ENCODE measurements at places on chromosomes 2 and 18.

DNA sequence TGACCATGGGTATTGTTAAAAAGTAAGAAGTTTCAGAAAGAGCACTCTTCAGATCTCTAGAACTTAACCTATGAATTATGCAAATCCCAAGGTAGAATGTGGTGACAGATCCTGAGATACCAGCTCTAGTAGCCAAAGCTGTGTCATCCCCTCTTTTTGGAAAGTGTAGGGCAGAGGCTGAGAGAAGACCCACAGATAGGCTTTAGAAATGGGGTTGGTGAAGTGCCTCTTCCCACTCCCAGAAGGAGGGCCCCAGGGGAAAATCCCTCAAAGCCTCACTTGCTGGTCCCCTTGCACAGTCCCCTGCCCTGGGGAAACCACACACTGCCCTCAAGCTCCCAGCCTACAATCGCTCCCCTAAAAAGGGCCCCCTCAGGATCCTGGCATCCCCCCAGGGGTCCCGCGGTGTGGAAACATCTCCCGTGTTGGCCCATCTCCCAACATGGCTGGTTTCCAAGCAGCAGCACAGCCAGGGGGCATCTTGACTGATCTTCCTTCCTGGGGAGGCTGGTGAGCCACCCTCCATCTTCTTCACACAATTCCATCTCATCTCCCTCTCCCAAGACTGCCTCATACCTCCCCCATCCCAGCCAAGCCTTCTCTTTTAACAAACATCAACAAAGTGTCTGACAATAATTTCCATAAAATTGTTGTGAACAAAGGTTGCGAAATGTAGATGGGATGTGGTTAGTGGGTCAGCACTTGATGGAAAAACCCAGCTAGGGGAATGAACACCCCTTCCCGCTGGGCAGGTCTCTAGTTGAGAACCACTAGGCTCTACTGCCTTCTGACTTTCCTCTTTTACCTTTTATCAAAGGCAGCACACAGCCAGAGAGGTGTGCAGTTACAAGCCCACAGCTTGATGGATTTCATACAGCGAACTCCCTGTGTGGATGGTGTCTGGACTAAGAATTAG is 25.1 kb downstream of the MAL start:
- no peak for DNase-seq

GRCh38 chr2:116935097-116935814 is 879.2 kb upstream of the DDX18 start:
- DNase-seq = no peak

- DNase-seq = no peak
These were observed 29.5 kb downstream of the RASGRP3 start for GRCh38 chr2:33505966-33506365.

- no peak for DNase-seq
These were observed 448.4 kb upstream of the GCFC2 start for GRCh38 chr2:76159042-76159648.

DNA sequence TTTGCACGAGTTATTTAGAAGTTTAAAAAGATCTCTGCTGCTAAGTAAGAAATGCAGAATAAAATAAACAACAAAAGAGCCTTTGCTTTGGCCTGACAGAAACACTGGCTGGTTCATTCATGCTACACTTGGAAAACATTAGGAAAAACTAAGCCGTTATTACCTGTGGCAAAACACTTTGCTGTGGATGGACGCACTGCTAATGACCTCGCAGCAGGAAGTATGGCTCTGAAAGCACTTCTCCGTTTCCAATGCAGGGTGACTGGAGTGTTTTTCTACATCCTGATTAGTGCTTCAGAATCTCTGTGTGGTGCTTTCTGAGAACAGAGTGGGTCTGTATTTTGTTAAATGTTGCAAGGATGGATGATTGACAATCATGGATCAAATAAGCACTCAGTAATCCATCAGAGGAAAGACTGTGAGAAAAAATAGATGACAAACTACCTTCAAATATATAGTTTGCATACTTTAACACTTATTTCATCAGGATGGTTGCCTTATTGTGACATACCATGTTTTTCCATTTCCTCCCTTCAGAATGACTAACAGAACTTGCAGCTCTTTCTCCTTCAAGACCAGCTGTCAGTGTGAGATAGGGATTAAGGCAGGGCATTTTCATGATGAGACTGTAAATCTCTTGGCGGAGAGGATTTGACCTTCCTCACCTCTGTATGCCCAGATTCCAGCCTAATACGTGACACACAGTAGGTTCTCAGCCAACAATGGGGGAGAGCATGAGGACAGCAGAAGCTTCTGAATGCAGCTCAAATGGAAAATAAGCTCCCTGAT is 38.0 kb downstream of the LINC00305 start:
- DNase-seq = no peak

- DNase-seq = no peak
These were observed 482.6 kb downstream of the PIK3C3 start for GRCh38 chr18:42437646-42438045.

DNA sequence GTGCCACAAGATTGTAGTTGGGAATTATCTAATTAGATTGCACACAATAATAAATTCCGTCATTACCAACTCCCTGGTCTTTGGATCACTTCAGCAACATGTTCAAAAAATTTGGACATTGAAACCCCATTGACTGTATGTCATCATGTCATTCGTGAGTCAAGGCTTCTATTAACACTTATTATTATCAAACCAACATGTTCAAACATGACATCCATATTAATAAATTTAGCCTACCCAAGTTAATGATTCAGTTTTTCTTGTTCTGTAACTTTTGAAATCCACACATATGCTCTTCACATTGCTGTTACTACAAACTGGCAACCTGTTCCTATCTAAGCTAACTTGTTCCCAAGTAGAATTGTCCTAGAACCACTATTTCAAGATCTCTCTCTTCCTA is 1142.7 kb upstream of the SLC39A10 start:
- DNase-seq = no peak

GRCh38 chr18:35653392-35654135 is 72.0 kb downstream of the GALNT1 start:
- DNase-seq = no peak

GRCh38 chr2:190121971-190122370 is 59.4 kb upstream of the MSTN start:
- DNase-seq = no peak

DNA sequence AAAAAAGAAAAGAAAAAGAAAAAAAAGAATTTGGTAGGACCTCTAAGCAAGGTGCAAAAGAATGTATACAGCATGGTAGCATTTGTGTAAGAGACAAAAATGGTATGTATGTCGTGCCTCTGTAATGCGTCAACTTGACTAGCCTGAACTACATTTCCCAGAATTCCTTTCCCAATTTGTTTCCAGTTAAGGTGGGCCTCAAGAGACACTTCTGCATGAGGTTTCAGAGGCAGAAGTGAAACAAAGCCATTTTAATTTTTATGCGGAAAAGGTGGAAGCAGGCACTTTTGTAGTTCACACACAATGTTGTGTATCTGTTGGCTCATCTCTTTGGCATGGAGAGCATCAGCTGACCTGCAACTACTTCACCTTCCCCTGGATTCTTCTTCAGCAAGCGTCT is 56.5 kb upstream of the PAPOLG start:
- no peak for DNase-seq

- DNase-seq = no peak
These were observed 46.4 kb downstream of the PCBP1 start for GRCh38 chr2:70133491-70134322.

- no peak for DNase-seq
These were observed 25.1 kb downstream of the COLEC12 start for GRCh38 chr18:475202-476031.

GRCh38 chr2:37267685-37268084 is 36.2 kb downstream of the NDUFAF7 start:
- DNase-seq = no peak

DNA sequence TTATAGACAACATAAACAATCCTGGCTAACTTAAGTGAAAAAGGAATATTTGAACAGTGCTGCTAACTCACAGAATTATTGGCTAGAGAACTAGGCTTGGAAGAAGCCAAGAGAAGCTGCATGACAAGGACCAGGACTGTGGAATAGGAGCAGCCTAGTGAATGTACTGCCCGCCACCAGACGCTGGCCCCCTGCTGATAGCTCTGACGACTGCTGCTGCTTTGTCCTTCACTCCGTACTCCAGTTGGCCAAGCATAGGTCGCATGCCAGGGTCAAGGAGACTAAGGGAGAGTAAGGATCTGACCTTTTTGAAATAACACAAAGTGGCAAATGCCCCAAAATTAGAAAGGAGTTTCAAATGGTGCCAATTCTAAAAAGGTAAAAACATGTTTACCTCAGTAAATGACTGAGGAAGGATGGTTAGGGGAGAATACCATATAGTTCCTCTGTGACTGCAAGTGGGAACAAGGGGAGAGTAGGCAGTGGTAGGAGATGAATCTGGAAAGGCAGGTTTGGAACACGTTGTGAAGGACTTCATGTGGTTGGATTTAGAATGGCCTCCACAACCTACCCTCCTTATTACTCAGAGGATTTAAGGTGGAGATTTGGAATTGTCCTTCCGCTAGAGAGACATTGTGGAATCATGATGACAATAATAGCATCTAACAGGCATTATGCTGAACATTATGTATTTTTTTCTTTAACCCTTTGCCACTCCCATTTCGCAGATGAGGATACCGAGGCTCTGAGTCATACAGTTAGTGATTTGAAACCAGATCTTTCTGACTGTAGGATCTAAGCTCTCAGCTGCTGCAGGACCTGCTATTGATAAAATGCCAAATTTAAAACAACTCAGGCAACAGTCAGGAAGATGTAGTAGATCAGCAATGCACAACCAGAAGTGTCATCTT is 19.5 kb downstream of the STRADB start:
- DNase-seq = no peak

DNA sequence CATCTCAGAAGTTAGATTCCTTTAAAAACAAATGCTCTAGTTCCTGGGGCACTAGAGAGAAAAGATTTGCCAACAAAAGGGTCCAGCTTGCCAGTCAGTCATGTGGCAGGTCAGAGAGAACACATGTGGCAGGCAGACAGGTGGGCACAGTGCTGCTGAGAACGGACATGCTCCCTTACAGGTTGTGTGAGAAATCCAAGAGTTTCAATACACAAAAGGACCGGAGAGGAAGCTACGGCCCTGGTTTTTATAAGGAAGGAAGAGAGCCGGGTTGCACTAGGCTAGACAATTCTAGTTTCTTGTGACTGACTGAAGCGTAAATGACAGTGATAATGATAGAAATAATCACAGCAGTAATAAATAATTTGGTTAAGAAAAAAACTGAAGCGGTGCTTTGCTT is 18.3 kb downstream of the CDC42EP3 start:
- DNase-seq = no peak

DNA sequence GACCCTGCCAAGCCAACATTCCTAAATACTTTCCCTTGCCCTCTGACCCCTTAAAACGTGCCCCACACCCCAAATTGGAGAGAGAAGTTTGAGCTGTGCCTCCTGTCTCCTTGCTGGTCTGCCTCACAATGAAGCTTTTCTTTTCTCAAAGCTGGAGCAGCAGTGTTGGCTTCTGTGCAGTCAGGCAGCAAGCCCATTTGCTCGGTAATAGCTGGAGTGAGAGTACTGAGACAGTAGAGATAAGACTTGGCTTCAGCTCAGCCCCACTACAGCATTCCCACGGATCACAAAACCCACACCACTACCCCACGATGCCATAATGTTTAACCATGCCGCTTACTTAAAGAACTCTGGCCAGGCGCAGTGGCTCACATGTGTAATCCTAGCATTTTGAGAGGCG is 73.0 kb downstream of the NCAPH start:
- no peak for DNase-seq

DNA sequence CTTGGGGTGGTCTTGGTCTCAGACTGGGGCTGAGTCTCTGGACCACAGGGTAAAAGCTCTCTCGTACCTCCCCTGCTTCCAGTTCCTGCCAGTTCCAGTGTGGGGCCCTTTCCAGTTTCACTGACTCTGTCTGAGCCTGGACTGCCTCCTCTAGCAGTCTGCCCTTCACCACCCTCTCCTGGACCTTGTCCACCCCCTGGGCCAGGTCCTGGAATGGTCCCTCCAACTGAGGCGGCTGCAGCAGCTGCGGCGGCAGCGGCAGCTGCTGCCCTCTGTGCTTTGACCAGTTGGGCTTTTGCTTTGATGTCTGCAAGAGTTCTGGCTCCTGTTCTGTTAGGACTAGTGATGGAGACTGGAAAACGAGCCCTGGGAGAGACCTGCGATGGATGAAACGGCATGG is 70.7 kb upstream of the DTNB start:
- DNase-seq = no peak

DNA sequence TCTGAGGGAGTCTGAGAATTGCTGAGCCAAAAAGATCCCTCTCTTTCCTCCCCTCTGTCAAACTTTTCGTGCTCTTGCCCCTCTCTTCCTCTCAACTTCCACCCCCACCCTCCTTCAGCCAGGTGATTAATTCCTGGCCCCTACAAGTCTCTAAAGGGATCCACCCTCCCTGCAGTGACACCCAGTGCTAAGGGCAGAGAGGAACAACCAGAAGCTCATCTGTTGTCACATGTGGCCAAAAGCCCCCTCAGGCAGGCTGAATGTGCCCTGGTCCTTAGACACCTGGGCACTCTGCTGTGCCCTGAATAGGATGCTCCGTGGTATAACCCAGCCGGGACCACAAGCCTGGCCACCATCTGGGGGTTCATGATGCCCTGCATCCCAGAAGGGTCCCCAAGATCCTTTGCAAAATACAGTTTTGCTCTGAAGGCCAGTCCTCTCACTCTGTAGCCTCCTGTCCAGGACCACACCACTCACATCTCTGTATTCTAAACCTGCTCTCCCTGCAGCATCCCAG is 234.4 kb downstream of the BCL11A start:
- no peak for DNase-seq

- DNase-seq = peak; percentile 18
These were observed 90.4 kb upstream of the SLC35G4 start for GRCh38 chr18:11518788-11519685.

GRCh38 chr18:80244956-80245730 is 2.2 kb downstream of the PARD6G start:
- DNase-seq = no peak

GRCh38 chr2:148531235-148531634 is 113.3 kb upstream of the EPC2 start:
- no peak for DNase-seq

GRCh38 chr2:201347138-201347537 is 10.0 kb downstream of the FLACC1 start:
- DNase-seq = no peak

- DNase-seq = no peak
These were observed 17.5 kb downstream of the KIAA2012 start for GRCh38 chr2:202090530-202090929.

DNA sequence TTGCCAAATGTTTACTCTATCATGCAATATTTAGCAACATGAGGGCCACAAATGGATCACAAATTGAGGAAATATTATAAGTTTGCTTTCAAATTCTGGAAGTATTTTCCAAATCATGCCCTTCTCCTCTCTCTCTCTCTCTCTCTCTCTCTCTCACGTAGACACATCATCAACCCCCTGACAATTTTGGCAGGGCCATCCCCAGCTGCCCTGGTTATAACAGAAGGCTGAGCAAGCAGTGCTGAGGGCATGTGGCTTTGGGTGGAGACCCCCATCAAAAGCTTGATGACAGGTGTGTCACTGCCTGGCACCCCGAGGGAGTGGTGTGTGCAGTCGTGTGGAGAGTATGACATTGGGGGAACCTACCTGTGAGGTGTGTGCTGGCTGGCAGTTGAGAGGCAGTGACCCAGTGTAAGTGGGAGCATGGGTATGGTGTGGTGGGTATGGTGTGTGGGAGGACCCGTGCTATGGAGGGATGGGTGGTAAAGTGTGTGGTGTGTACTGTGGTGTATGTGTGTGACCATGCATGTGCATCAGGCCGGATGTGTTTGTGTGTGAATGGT is 224.5 kb downstream of the TTC32 start:
- no peak for DNase-seq
